ENCODE measurements at places on chromosomes 12 and 14.

GRCh38 chr12:42541965-42542364 lies 47.6 kb downstream of the PRICKLE1 start:
- no peak for DNase-seq

DNA sequence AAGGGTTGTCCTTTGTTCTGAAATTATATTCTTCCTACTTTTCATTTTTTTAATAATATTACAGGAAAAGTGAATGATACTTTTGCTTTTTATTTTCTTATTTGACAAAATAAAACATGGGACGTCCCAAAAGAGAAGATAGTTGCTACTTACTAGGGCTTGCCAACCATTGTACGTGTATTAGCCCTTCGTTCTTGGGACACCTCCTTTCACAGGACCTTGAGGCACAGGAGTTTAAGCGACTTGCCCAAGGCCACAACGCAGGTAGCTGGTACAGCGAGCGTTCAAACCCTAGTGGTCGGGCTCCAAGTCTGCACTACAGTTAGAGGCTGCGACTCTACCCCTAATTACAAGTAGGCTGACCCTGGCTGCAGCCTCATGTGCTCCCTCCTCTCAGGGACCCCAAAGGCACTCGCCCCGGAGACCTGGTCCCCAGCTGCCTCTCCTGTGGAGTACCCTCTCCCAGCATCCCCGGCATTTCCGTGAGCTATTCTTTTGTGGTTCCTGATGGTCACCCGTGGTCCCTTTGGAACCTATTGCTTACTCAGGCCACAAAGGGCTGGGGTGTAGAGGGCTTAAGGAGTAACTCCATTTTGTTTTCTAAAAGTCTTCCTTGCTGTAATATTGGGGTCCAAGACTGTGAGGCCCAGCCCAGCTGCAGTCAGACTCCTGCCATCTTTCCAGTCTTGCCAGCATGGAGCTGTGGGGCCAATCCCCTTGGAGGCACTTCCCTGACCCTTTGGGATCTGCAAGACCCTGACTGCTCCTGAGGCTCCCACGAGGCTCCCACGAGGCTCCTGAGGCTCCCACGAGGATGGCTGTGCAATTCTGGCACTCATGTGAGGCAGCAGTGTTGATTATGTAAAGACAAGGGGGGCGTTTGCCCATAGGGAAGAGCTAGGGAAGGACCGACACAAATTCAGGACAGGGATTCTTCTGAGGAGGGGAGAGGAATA lies 49.7 kb downstream of the IQSEC3 start:
- DNase-seq = no peak

- DNase-seq = no peak
Measured at GRCh38 chr12:124392271-124392666, 97.4 kb downstream of the RFLNA start.

DNA sequence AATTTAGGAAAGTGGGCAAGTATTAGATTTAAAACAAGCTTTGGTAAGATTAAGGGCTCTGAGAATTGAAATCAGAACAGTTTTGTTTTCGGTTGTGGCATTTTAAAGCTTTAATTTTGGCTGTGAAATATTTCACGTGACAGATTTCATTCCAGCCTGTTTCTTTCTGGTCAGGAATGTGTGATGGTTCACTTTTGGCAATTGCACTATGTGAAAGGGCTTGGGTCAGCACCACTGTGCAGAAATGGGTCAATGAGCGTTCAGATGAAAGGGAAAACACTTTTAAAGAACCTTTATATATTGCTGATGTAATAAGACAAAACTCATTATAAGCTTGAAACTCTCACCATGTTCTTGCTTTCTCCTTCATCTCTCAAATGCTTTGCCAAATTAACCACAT lies 17.1 kb downstream of the NUBPL start:
- no peak for DNase-seq

DNA sequence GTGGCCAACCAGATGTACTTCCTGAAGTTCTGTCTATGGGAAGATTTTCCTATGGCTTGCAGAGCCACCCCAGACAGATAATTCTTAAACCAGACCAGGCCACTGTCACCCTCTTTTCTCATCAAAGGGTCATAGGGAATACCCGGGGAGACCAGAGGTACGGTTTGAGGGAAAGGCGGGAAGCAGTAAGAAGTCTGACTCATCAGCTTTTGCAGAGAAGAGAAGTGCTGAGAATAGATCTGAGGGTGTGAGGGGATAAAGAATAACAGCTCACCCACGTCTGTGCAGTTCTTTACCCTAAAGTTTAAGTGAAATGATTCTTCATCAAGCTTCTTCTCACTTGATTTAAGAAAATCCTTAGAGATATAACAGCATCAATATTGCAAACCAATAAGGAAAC lies 21.3 kb upstream of the POC1B start:
- DNase-seq = no peak

- DNase-seq = no peak
Measured at GRCh38 chr12:127656266-127656665, 610.7 kb upstream of the TMEM132C start.

- DNase-seq = no peak
Measured at GRCh38 chr12:52232203-52232673, 805 bp upstream of the KRT7 start.

GRCh38 chr14:22230517-22230916 lies 358.5 kb downstream of the DAD1 start:
- no peak for DNase-seq

GRCh38 chr14:104784846-104785707 lies 10.5 kb downstream of the AKT1 start:
- peak; percentile 79 for DNase-seq

DNA sequence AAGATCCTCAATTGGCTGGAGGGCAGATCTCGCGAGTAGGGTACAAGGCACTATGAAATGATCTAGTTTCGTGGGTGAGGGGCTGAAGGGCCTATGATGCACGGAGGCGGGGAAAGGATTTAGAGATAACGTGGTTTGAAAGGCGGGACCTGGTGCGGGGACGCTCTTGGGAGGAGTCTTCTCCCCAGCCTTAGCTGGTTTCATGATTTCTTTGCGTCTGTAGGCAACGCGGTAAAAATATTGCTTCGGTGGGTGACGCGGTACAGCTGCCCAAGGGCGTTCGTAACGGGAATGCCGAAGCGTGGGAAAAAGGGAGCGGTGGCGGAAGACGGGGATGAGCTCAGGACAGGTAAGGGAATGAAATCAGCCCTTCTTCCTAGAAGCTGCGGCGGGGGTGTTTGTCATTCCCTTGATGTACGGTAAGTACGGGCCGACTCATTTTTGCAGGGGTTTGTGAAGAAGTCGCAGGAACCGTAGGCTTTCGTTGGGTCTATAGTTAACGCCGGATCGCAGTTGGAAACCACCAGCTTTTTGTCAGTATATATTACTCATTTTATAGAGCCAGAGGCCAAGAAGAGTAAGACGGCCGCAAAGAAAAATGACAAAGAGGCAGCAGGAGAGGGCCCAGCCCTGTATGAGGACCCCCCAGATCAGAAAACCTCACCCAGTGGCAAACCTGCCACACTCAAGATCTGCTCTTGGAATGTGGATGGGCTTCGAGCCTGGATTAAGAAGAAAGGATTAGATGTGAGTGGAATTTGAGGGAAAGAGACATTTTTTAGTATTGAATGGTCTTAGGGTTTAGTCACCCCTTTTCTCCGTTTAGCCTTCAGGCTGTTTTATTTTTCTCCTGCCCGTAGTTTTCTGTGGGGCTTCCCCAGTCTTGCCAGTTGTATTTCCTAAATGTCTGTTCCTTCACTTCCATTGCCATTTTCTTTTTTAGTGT lies 602 bp downstream of the APEX1 start:
- DNase-seq = peak; percentile 92

DNA sequence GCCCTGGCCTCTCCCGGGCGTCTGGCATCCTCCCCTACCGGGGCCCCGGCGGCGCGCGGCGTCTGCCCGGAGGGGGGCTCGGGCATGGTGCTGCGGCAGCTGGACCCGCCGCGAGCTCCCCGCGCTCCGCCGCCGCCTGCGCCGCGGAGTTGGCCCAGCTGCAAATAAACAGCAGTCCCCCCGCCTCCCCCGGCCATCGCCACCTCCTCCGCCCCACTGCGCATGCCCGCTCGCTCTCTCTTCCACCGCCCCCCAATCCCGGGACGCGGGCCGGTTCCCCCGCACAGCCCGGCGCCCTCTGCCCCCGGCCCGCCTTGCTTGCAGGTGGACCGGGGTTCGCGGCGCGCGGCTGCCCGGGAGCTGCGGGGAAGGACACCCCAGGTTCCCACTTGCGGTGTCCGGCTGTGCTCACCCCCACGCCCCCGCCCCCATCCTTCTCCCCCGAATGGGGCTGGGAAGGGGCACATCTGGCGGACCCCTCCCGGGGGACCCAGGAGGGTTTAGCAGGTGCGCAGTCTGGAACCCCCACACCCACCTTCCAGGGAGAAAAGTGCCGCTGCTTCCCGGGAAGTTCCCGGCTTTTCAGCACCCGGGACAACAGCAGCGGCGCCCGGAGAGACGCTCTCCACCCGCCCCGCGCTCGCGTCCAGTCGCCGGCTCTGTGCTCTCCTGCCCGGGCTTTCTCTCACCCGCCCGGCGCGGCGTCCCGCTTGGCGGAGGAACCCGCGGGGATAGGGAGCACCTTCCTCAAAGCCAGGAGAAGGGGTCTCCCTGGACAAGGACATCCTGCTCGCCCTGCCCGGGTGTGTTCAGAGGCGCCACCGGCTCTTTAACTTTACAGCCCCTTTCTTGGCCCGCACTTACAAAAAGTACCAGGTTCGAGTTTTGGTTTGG lies at the start of gene TMTC1:
TMTC1 (minus strand) TSS at position 170 of the 894 bp plus-strand sequence. CDS start 191 bp downstream, outside the sequence.
- peak; percentile 73 for DNase-seq

DNA sequence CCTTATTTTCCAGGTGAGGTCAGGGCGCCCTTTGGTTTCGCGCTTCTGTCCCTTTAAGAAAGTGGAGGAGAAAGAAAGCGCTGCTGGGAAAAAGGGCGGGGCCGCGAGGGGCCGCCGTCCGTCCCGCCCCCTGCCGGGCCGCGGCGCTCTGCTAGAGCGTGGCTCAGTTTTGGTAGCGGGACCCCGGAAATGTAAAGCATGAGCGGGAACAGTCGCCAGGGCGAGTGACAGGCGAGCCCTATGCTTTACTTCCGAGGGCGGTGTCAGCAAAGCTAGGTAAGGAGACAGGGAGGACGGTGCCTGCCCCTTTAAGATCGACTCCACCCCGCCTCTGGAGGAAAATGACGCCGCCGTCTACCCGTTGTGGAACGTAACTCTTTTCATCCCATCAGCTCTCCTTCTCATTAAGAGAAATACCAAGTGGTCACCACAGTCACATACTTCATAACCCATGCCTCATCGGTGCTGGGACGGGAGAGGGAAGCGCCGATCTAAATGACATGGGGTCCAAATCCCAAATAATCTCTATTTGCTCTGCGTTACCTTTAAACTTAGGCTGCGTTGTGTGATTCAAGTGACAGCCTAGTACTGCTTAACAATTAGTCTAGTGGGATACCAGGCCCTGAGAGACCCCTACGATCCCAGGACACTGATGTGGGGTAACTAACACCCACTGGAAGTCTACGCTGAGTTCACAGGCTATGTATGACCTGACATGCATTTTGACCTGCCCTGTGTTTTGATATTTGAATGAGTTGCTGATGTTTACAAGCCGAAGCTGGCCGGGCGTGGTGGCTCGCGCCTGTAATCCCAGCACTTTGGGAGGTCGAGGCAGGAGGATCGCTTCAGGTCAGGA lies at the start of gene ETFBKMT:
ETFBKMT (plus strand) TSS at position 602 of the 856 bp plus-strand sequence. CDS start 2,266 bp downstream, outside the sequence.
- peak; percentile 92 for DNase-seq

- no peak for DNase-seq
Measured at GRCh38 chr14:103510724-103511693, 11.6 kb downstream of the CKB start.

DNA sequence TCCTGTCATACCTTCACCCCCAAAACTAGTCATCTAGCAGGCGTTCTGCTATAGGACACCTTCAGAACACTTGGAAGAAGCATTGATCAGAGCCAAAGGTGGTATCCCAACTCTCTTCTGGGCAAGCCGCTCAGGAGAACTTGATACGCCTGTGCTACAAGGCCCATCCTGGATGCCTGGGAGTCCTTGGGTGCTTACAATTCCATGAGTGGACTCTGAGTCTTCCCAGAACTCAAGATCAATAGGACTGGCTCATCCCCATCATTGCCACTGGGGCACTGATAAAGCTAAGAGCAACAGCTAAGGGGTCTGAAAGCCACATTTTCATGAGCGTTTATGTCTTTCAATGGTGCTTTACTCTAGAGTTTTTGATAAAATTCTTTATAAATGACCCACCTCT lies 1.9 kb downstream of the SPTB start:
- DNase-seq = no peak

DNA sequence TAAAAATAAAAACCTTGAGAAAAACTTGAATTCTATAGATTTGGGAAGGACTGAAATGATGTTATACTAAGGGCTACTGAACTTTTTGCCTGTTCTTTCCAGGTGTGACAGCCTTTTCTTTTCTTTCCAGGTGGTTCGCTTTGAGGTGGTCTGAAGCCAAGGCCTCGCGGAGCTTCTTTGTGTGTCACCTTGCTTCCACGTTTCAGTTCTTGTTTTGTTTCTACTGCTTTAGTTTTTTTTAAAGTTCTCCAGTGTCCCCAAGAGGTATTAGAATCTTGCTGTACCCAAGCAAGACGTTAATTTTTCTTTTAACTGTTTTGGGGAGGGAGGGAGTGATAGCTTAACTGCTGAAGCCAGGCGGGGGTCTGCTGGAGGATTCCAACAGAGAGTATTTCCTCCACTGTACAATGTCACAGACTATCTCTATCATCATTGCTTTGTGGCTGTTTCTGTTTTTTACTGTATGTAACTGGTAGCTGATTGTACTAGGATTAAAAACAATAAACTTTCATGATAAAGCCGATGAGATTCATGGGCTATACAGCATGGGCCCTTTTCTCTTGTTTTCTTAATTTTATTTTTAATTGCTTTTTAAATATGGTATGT lies 40.2 kb downstream of the PROX2 start:
- DNase-seq = no peak

DNA sequence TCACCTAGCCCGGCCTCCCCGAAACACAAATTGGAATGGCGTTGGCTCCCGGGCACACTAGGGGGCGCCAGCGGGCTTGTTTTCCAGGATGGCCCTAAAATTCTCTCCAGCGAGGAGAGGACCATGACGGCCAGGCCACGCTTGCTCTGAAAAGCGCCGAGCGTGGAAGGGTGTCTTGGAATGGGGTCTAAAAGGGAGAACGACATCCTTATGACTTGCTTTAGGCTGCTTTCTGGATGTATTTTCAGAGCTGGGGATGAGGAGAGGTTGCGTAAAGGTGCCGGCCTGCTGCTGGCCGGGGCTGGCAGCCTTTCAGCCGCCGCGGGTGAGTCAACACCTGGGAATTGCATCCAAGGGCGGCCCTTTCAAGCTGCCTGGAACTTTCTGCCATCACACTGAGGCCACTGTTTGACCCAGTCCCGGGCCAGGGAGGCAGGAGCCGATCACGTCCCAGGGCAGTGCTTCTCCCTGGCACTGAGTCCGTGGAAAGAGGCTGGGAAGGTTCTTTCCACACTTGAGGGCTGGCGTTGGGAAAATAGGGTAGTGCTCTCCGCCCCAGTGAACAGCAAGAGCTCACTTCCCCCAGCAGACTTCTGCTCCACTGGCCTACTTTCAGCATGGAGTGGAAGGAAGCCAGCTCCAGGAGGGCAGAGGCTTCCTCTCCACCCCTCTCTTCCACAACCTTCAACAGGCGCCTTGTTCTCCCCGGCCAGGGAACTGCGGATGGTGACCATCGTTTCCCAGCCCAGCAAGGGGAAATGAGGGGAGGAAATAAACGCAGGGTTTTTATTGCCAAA lies 216.2 kb downstream of the TTC8 start:
- DNase-seq = peak; percentile 96
